ENCODE measurements at places on chromosomes 12 and 14.

- DNase-seq, result no peak
These were observed 18.6 kb upstream of the EIF5 start for GRCh38 chr14:103315351-103315911.

DNA sequence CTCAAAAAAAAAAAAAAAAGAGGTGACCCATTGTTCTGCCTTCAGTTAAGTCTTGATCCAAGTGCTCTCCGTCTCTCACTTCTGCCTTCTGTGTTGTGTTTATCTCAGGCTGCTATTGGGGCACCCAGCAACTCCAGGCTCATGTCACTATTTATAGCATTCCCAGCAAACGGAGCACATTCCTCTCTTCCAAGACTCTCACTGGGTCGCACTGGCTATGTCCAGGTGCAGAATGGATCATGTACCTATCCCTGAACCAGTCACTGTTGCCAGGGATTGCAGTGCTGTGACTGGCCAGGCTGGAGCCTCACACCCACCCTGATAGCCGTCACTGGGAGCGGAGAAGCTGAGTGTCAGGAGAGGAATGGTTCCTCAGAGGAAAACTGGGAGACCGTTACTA is 31.2 kb downstream of the RHOF start:
- DNase-seq, result no peak

DNA sequence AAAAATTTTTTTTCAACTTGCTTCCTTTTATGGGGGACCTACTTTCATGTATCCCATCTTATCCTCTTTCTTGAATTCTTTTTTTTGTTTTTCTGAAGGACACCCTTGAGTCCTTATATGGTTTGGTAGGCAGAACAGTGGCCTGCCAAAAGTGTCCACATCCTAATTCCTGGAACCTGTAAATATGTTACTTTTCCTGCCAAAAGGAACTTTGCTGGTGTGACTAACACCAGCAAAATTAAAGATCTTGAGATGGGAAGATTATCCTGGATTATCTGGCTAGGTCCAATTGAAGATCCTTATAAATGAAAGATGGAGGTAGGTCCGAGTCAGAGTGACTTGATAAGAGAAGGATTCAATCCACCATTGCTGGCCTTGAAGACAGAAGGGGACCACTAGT is 5.3 kb downstream of the NUBPL start:
- DNase-seq, result no peak

DNA sequence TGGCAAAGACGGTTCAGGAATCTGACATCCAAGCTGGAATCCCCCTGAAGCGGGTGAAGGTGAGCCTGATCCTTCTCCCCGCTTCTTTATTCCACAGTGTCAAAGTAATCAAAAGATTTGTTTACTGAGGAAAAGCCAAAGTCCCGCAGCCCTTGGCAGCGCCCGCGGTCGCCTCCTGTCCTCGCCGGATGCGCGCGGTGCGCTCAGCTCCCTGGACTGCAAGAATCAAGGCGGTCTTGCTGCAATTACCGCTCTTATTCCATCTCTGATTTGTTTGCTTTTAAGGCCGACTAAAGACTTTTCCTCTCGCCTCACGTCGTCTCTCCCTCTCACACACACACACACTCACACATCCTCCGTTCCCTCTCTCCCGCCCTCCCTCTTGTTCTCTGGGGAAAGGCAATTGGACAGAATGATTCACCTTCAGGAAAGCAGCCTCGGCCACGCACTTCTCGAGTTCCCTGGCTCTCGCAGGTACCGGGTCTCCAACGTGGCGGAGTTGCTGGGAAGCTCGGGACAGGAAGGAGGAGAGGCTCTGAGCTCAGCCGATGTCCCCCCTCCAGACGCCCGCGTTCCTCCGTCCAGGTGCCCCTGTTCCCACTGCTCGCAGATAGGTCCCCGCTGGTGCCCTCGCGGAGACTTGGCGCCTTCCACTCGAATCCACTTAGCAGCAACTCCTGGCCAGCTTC is 68.6 kb upstream of the USP15 start:
- DNase-seq, result no peak

DNA sequence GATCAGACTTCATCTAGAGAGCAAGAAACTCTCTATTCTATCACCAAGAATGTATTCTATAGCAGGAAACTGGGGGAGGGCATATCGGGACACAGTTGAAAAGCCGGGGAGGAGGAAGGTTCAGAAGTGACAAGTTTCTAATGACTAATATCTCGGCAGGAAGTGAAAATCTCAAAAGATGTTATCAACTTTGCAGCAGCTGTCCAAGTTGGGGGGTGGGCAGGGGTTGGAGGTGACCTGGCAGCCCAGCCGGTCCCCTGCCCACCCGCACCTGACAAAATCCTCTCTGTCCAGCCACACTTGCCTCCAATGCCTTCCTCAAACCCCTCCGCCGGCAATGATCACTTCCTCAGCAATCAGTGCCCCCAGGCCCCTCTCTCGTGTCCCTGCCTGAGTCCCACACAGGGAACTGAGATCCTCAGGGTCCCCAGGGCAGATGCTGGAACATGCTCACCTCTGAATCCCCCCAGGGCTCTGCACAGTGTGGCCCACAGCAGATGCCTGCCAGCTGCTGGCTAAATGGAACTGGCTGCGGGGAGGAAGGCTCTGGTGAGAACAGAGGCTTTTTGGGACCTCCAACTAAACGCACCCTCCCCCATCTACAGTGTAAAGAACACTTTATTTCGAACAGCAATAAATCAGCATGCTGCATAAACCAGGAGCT is 43.9 kb downstream of the CCDC88C start:
- no peak for DNase-seq

DNA sequence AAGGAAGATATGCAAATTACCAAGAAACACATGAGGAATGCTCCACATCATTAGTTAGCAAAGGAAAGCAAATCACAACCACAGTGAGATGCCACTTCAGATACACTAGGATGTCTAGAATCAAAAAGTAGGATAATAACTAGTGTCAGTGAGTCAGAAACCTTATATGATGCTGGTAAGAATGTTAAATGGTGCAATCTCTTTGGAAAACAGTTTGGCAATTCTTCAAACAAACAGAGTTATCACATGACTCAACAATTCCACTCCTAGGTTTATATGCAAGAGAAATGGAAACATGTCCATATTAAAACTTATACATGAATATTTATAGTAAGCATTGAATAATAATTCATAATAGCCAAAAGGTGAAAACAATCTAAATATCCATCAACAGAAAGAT is 220.9 kb downstream of the FOXG1 start:
- DNase-seq, result no peak
